ENCODE measurements at places on chromosomes 7 and 10.

- peak; percentile 50 for DNase-seq
These were observed 87.2 kb upstream of the ZNF32 start for GRCh38 chr10:43735907-43736306.

DNA sequence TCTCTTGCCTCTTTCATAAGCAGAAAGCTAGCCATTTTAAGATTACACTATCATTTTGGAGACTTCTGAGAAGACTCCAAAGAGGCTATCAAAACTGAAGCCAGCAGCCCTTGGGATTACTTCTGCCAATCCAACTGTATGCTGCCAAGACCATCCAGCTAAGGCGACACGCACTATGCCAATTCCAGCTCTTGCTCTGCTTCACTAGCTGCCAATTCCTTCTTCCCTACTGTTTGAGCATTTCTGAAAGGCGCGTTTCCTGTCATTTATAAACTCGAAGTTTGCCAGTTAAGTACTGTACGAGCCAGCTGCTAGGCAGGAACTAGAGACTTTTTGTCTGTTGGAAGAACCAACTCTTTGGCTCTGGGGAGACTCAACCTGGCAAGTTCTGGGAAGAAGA is 36.5 kb downstream of the MALSU1 start:
- no peak for DNase-seq

- peak; percentile 9 for DNase-seq
These were observed 138.2 kb downstream of the SNX13 start for GRCh38 chr7:17802056-17802455.

GRCh38 chr7:42070068-42070467 is 166.9 kb downstream of the GLI3 start:
- peak; percentile 47 for DNase-seq

DNA sequence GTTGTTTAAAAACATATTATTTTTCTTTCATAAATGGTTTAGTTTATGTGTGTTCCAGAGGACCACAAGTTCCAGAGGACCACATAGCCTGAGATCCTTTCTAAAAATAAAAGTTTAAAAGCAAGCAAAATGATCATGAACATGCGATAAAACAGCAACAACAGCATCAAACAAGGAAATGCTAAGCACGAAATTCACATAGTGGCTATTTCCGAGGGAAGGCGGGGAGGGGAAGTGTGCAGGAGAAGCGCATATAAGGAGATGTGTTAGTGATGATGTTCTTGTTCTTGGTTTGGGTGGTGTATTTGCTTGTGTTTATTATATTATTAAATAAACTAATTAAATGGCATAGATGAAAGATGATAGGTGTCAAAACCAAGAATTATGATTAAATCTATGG is 1.2 kb downstream of the TBATA start:
- DNase-seq = no peak

- no peak for DNase-seq
These were observed 5.8 kb upstream of the METTL27 start for GRCh38 chr7:73847941-73848723.

GRCh38 chr7:92904244-92905131 is 68.1 kb upstream of the CDK6 start:
- DNase-seq = peak; percentile 97

GRCh38 chr10:62528441-62528840 is 154.3 kb downstream of the ZNF365 start:
- no peak for DNase-seq

DNA sequence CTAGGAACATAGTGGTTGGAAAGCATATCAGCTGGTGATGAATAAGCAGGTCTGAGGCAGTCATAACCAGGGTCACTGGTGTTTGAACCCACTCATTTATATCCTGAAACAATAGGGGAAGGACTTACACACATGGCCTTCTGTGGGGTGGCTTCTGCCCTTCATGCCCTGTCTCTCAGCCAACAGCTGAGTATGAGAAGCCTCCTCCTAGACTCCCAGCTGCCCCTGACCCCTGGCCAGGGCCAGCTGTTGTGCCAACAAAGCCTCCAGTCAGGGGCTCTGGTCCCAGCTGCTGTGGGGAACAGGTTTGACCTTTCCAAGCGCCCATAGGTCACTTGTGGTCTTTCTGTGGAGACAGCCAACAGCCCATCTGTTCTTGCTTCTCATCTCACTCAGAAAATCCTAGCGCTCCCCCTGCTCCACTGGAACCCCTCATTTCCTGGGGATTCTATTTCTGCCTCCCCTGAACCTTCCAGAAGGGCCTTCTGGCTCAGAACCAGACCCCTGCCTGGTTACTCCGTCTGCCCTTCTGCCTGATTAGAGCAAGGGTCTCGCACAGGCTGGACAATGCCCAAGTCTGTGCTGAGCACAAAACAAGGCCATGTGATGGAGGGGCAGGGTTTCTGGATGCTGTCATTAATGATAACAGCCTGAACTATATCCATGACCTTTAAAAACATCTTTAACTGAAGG is 9.7 kb upstream of the PURB start:
- DNase-seq = no peak

DNA sequence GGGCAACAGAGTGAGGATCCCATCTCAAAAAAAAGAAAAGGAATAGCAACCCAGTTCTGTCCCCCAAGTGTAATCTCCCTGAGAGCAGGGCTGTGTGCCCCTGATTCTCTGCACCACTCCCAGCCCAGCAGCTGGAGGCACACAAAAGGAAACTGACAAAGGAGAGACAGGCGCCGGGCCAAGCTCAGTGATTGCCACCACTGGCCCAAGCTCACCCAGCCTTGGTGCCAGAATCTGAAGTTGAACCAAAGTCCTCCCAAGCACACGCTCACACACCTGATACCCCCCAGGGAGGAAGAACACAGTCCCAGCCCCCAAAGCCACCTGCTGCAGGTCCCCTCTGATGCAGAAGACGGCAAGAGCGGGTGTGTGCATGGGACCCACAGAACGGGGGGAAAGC is 50.3 kb downstream of the TNRC18 start:
- DNase-seq = no peak

- DNase-seq = no peak
These were observed 415.9 kb downstream of the RPS24 start for GRCh38 chr10:78449554-78449953.

DNA sequence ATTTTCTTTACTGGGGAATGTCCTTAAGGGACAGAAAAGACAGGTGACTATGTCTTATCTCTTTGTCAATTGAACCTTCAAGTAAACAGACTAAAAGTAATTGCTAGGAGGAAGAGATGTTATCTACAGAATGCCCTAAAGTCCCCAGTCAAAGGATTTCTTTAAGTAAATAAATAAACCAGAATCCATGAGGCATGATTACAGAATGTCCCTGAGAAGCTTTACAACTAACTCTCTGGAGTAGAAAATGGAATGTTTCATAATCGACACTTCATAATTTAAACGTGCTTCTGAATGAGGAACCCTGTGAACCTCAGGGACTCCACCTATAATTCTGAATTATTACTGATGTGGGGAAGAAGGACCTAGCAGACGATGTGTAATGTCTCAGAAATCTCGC is 187.9 kb upstream of the IMMP2L start:
- peak; percentile 31 for DNase-seq

GRCh38 chr7:155129186-155129585 is 59.1 kb downstream of the HTR5A start:
- DNase-seq = no peak

DNA sequence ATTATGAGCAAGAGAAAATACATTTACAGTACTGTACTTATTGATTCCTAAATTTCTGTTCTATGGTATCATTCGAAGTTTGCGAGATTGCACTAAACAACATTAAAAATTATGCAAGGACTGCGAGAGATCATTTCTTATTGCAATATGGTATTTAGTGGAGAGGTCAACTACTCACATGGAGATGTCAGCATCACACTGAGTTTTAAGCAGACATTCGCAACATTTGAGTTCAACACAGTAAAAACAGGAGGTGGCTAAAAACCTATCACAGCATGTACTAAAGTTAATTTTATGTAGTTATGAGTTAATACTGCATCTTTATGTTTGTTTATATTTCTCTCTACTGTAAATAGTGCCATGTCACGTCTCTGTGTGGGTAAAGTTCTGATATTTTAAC is 53.5 kb downstream of the JMJD1C start:
- DNase-seq = no peak

DNA sequence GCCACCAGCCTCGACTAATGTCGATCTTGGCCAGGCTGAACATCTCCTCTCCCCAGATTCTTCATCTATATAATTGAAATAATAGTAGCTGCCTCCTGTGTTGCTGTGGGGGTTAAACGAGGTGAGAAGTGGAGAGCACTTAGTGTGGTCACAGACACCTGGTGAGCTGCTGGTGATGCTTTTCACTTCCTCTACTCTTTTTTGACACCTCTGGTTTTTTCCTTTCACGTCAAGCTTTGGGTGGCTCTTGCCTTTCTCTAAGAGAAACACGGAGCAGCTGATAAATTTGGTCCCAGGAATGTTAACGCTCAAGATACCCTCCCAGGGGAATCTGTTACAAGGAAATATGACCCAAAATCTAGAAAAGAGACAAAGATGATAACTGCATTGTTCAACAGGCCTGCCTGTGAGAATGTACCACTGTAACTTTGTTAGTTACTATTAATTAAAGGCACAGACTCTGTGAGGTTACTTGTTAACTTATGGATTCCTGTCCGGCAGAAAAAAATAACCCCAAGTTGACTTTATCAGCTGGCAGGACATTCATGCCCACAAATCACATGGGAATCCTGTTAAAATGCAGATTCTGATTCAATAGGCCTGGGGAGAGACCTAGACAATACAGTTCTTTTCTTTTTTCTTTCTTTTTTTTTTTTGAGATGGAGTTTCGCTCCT is 9.5 kb upstream of the NPFFR1 start:
- no peak for DNase-seq

GRCh38 chr7:80057488-80057887 is 77.1 kb upstream of the GNAI1 start:
- DNase-seq = no peak

- DNase-seq = peak; percentile 67
These were observed 30.0 kb upstream of the MSRB2 start for GRCh38 chr10:23065181-23065948.

DNA sequence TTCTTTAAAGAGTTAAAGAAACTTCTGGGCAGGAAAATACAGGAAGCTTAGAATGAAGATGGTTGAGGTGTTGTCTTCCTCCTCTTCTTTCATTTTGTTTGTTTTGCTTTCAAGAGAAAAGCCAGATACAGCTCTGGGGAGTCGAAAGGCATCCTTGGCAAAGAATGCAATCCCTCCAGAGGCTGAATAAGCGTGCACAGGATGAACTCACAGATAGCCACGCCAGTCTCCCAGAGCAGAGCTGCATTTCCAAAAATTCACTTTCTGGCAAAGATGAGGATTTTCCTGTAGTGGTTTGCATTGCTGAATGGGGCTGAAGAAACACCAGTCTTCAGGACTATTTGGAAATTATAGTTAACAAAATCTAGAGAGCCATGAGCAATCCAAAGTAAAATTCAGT is 336.4 kb downstream of the NRG3 start:
- DNase-seq = no peak

DNA sequence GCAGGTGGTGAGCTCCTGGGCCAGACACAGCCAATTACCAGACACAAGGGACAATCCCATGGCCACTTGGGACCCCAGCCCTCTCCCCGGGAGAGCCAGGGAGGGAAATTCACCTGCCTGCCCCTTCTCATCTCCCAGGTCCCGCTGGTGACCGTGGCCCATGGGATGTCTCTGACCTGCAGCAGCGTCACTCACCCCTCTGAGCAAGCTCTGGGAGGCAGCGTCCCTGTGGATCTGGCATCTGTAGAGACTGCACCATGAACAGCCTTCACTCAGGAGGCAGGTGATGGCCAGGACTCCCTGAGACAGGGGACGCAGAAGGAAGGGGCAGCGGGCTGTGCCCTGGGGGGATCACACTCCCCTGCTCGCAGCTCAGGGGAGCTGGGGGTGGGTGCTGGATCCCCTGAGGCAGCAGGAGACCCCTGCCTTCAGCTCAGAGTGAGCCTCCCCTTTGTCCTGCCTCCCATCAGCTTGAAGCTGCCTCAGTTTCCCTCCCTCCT is 90.8 kb downstream of the FOXL3 start:
- DNase-seq = no peak

GRCh38 chr10:97596101-97597082 is 6.9 kb downstream of the C10orf62 start:
- DNase-seq = peak; percentile 84

DNA sequence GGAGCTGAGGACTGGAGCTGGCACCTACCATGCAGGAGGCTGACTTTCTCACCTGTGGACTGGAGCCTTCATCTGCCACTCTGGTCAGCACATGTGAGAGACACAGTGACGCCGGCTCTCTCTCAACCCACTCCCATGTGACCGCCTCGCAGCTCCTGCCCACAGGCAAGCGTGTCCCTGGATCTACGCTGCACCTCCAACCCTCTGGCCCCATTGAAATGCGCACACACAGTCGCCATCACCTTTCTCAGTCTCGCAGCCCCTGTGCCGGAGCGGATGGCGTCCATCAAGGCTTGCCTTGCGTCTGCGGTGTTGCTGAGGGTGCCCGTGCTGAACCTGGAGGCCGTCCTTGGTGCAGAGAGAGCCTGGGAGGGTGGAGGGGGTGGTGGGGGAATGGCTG is 242.2 kb upstream of the GRB10 start:
- no peak for DNase-seq

All from fibroblast of skin of right quadriceps (primary cell).